ENCODE measurements at places on chromosomes 1 and 21. TPM values are rescaled to one million over a fixed set of nuclear protein-coding genes. Genes with fewer than 3 reads are reported as not detected.

DNA sequence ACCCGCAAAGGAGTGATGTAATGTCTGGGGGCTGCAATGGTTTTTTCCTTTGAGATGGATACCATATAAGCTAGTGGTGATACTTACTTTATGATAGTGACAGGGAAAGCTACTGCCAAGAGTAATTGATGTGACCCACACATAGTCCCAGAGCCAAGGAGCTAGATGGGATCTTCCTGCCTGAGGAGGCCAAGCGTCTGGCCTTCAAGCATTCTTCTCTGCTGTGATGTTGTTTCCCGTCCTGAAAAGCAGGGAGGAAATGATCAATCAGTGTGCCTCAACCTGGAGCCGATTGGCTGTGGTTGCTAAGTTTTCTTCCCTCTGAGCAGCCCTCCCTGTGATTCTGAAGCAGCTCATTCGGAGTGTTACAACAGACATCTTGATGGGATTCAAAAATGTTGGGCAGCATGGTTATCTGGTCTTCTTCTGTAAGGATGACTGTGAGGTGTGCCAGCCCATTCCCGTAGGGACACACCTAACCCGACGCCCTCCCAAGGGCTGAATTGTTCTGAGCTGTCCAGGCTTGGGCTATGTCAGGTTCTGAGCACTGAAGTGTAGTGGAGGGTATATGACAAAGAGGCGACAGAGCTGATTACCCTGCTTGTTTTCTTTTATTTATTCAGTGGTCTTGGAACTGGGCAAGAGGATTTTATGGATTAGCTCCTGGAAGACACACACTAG is 56.7 kb downstream of the UCK2 start:
- DNase-seq: no peak

DNA sequence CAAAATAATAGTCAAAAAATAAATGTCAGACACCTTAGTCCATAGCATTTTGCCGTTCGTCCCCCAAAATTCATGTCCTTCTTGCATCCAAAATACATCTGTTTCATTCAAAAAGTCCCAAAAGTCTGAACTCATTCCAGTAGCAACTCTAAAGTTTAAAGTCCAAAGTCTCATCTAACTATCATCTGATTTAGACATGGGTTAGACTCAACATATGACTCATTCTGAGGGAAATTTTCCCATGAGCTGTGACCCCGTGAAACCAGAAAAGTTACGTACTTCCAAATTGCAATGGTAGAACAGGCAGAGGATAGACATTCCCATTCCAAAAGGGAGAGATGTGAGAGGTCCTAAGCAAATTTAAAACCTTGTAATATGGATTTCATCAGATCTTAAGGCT is 48.6 kb upstream of the CACHD1 start:
- no peak for DNase-seq

DNA sequence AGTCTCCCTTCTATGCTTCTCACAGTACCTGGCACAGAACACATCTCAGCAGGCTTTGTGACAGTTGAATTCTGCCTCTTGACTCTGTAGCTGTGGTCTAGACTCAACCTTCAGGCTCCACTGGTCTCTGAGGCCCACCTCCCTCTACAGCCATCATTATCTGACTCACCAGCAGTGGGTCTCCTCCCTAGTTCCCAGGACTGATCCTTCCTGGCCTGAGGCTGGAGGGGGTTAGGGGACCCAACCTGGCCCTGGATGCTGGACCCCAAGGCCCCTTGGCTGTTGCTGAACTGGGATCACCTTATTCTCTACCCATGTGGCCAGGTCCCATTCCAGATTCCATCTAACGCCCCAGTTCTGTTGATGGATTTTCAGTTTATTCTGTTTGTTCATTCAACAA is 43.1 kb upstream of the FOXO6 start:
- DNase-seq: no peak

GRCh38 chr1:57770772-57771171 is 346.9 kb upstream of the DAB1 start:
- DNase-seq: no peak

- no peak for DNase-seq
Measured at GRCh38 chr1:46150085-46150484, 17.7 kb upstream of the PIK3R3 start.

DNA sequence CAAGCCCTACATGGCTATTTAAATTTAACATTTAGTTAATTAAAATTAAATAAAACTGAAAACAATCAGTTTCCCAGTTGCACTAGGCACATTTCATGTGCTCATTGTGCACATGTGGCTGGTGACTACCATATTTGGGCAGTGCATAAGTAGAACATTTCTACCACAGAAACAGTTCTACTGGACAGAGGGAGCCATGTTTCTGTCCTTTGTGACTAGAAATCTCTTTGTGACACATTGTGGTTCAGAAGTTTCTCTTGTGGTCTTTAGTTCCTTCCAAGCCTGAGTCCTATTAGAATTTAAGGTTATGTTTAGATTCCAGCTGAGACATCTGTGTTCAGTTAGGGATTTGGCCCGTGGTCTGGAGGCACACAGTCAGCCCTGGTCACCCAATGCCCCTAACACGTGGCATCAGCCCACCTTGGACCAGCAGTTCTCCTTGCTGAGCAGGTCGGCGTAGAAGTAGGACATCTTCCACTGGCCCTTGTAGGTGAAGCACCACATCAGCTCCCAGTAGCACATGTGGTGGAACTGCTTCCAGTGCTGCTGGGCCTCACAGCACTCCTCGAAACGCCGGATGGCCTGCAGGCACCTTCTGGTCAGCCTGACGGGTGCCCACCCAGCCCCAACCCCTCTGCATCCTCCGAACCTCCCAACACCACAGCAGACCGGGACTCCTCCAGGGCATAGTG is 29.1 kb downstream of the TTC39A start:
- DNase-seq: no peak

DNA sequence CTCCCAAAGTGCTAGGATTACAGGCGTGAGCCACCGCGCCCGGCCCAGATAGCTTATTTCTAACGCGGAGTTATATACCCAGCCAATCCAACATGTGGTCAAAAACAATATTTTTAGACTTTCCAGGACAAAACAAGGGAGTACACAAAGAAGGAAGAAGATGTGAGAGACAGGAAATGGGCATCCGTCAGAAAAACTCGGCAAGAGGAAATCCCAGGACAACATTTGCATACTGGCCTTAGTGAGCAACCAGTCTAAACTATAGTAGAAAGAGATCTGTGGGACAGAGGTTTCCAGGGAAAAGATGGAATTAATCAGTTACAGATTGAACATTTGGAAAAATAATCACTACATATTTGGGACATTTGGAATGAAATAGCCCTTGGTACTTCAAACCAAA is 11.4 kb downstream of the ARMH1 start:
- no peak for DNase-seq

DNA sequence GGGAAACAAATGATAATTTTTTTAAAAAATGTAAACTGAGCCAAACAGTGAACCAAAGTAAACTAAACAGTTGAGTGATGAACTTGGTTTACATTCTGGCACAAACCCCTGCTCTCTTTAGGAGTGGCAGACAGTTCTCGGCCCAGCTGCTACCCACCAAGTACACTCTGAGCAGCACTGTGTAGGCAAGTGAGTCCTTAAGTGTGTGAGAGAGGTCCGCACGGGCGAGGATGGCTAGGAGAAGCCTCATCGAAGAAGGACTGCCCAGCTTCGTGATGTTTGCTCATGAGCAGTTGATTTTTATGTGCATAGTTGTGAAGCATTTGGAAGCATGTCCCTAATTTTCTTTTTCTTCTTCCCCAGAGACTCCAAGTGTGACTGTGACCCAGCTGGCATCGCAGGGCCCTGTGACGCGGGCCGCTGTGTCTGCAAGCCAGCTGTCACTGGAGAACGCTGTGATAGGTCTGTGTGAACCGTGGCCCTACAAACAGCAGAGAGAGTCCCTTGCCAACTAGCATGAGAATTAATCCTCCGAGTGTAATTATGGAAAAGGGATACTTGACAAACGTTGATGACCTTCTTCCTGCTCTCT is 32.1 kb downstream of the LAMC2 start:
- DNase-seq: peak; percentile 82

- no peak for DNase-seq
Measured at GRCh38 chr1:222420633-222421032, 127.3 kb downstream of the HHIPL2 start.

DNA sequence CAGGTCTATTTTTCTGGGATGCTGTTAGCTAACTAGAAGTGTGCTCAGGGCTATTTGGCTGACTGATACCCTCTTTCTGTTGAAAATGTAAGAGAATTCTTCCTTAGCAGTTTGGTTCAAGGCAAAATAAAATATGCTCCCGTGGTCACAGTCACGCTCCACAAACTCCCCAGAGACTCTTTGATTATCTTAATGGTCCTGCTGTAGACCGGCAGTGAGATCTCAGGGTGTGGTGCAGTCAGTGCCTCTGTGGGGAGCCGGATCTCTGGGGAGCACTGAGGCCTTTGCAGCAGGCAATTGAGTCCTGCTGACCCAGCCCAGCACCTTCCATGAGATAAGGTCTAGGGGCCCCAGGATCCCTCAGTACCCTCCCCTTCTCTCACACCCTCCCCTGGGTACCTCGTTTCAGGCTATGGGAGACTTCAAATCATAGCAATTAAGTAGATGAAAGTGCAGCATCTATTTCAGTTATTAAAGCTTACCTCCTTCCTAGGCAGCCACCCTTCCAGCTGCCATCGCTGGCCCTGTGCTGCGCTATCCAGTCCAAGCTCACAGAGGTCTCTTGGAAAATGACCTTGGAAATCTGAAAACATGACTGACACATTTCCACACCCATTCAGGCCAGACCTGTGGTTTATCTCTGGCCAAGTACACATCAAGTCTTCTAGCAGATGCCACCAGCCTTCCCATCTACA is 98.1 kb downstream of the SEC16B start:
- no peak for DNase-seq

- no peak for DNase-seq
Measured at GRCh38 chr1:100713626-100714025, 5.9 kb upstream of the VCAM1 start.

DNA sequence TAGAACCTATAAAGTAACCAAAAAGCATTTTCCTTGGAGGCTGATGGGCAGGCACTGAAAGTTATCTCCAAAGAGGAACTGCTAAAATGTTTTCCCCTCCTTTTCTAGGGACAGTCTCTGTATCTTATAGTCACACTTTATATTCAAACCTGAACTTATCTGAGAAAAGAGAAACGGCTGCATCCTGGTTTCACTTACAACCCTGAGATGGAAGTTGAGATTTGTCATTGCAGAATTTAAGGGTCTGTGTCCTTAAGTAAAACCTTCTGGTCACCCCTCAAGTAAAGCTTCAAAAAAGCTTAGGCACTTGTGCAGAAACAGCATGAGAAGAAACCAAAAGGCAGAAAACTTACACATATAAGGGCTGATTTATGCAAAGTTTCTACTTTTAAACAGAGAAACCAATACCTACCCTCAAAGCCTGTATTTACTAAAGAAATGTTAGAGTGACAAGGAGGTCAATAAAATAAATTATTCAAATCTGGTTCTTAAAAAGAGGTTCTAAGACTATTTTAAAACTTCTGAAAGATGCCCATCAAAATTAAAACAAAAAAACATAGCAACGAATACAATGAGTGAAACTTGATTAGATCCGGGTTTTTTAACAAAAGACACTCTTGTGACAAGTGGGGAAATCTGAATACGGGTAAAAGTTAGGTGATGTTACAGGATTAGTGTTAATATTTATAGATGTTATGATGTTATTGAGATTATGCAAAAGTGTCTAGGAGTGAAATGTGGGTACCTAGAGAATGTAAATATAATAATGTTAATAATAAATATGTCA is 9.9 kb downstream of the CD58 start:
- DNase-seq: no peak

GRCh38 chr1:11581445-11581991 is 72.7 kb downstream of the FBXO2 start:
- DNase-seq: no peak

GRCh38 chr1:47754221-47754620 is 243.0 kb downstream of the TRABD2B start:
- DNase-seq: no peak

- DNase-seq: no peak
Measured at GRCh38 chr1:34190692-34191091, 14.0 kb downstream of the C1orf94 start.

- no peak for DNase-seq
Measured at GRCh38 chr1:116472431-116472961, 98.3 kb downstream of the CD58 start.

GRCh38 chr1:24443241-24443656 is 27.6 kb downstream of the NIPAL3 start:
- DNase-seq: no peak

DNA sequence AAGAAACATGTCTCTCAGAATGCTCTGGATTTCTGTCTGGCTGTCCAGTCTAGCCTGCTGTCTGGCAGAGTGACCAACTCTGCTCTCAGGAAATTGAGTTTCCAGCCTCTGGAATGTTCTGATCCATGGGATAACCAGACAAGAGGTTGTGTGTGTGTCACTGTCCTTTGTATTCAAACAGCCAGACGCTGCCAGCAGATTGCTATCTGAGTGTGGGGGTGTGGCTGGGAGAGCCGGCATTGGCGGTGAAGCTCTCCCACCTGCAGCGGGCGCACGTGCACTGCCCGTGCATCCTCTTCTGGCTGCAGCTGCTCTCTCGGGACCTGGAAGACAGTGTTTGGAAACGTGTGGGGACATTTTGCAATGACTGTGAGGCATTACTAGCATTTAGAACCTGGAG is 26.1 kb downstream of the PKP1 start:
- DNase-seq: peak; percentile 79

- DNase-seq: no peak
Measured at GRCh38 chr1:55061000-55061705, 21.8 kb downstream of the PCSK9 start.

- DNase-seq: peak; percentile 14
Measured at GRCh38 chr21:43203591-43203990, 34.8 kb downstream of the CRYAA start.

- peak; percentile 52 for DNase-seq
Measured at GRCh38 chr1:165207853-165208515, 148.5 kb downstream of the LMX1A start.

DNA sequence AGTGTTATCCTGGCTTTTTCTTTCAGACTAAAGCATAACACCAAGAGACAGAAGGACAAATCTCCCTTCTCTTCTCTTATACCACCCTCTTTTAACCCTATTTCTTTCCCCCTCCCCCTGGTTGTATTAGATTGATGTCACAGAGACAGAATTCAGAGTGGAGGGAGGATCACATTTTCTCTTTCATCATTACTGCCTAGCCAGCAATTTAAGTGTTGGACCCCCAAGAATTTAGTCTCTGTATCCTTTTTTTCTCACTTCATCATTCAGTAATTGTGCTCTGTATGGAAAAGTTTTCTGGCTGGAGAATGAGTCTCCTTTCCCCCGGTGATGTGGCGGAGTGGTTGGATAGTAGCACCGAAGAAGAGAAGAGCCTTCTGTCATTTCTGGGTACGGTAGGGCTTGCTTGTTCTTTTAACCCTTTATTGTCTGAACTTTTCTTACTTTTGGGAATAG is 124.8 kb downstream of the CLEC20A start:
- DNase-seq: no peak

- no peak for DNase-seq
Measured at GRCh38 chr1:59570524-59570923, 244.2 kb upstream of the HOOK1 start.

GRCh38 chr1:9676815-9677393 is 25.4 kb downstream of the PIK3CD start:
- DNase-seq: no peak

Gene IL12RB2
- total RNA-seq: 0.41 TPM

Gene KCNE1
- total RNA-seq: 5.5 TPM

Gene PRDM16
- total RNA-seq: 12.8 TPM

Gene CNKSR1
- total RNA-seq: 1.8 TPM

Gene ANGPTL7
- total RNA-seq: 0.51 TPM

Gene ALX3
- not detected for total RNA-seq

Gene LENEP
- total RNA-seq: not detected

All from Right ventricle myocardium inferior (tissue), 1 donor.